ENCODE measurements at places on chromosomes 16 and 17.

DNA sequence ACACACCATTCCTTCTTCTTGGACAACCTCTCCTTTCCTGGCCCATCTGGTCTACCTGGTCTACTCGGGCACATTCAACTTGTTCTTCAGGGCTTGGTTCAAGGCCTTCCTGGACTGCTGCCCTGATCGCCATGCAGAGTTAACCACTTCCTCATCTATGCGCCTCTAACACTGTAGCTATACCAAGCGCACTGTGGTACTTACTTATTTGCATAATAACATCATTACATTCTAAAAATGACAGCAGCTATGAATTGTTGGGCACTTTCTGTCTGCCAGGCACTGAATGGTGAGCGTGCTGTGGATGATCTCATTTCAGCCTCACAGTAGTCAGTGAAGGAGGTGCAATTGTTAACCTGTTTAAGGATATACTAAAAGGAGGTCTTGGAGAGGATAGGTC lies 66.9 kb upstream of the SDK2 start:
- no peak for DNase-seq

DNA sequence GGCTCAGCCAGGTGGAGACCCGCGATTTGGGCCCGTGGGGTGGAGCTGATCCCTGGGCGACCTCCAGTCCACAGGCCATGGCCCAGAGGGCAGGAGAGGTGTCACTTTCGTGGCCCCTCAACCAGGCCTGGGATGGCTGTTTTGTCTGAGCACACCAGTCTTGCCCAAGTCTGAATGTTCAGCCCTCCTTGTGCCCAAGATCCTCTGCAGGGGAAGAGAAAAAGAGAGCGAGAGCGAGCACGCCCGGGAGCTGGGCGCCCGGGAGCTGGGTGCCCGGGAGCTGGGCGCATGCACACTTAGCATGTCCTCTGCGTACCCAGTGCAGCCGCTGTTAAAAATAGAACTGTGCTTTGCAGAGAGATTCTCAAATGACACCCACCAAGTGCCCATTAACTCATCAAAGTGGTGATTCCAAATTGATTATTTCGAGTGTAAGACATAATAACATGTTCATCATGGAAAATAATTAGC lies 403.3 kb upstream of the TNRC6C start:
- no peak for DNase-seq

GRCh38 chr16:84606081-84606875 lies 11.6 kb downstream of the COTL1 start:
- no peak for DNase-seq

- DNase-seq, result no peak
Measured at GRCh38 chr16:84531671-84532111, 27.2 kb upstream of the MEAK7 start.

GRCh38 chr17:82449131-82449882 lies 1.2 kb downstream of the CYBC1 start:
- DNase-seq, result peak; percentile 32

DNA sequence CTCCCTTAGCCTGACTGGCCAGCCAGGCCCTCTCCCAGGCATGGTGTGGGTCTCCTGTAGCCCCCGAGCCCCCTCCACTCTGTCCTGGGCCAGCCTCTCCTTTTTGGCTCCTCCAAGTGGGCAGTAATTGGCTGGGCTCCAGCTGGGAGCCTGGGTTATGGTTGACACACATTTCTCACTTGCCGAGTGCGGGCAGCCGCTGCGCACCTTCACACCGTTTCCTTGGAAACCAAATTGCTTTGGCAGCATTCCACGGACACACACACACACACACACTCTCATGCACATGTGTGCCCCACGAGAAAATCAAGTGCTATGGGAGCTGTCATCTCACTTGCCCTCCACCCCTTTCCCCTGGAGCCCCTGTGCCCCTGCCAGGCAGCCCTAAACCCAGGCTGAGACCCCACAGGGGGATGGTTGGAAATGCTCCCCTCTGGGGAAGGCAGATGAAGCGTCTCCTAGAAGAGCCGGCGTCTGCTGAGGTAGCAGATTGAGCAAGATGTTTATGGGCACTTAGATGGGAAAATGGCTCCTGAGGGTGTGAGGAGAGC lies 402.7 kb upstream of the TNRC6C start:
- peak; percentile 26 for DNase-seq

DNA sequence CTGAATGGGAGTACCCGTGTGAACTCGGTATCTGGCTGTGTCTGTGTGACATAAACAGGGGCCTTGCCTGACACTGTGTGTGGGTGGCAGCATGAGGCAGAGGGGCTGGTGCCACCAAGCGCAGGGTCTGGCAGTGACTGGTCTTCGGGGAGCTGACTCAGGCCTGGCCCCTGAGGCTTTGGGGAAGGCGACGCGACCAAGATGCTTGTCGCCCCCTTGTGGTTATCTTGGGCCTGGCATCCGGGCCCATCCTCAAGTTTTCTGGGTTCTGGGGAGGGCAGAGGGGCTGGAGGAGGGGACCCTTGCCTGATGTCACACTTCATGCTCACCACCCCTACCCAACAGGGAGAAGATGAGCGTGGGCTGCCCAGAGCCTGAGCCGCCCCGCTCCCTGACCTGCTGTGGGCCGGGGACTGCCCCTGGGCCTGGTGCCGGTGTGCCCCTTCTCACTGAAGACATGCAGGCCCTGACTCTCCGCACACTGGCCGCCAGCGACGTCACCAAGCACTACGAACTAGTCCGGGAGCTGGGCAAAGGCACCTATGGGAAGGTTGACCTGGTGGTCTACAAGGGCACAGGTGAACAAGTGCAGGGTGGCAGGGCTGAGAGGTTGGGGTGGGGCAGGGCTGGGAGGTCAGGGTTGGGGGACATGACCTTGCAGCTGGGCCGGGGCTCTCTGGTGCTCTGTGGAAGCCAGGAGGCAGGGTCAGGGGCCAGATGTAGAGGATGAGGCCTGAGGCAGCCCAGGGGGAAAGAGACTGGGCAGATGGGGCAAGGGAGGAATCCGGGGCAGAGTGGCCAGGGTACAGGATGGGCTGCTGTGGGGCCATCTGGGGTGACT lies 24.9 kb downstream of the SBK1 start:
- peak; percentile 64 for DNase-seq
